ENCODE measurements at places on chromosomes 3 and 15.

DNA sequence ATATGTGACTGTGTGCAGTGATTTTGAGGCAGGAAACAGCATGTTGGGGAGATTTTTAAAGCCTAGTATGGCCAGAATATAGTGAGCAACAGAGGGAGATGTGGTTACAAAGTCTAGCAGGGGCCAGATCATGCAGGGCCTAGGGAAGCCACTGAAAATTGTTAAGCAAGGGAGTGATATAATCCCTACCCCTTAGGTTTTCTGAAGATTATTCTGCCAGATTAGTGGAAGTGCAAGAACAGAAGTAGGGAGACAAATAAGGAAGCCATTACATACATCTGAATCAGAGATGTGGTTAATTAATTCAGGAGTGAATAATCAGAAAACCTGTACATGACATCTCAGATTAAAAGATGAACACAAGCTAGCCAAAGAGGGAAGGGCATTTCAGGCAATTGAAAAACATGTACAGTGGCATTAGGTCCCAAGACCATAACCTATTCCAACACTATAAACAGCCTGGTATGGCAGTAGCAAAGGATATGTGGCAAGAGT, 54.8 kb downstream of the MSL2 start:
- no peak for DNase-seq

DNA sequence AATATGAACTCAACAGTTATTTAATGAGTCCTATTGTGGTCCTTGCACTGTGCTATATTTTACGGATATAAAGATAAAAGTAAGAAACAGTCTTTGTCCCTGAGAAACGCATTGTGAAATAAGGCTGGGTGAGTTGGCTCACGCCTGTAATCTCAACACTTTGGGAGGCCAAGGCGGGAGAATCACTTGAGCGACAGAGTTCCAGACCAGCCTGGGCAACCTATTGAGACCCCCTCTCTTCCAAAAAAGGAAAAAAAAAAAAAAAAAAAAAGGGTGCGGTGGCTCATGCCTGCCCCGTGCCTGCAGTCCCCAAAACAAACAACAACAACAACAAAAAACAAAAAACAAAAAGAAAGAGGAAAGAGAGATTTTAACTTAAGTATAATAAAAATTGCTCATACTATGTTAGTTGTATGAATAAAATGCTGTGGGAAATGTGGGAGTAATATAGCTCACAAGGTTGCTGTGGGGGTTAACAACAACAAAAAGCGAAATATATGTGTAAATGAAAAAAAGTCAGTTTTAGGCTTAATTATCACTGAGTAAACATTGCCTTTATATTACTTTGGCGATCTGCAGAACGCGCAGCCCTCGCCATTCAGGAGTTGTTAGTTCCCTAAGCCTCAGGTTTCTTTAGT, 461 bp upstream of the FNDC3B start:
- DNase-seq, result peak; percentile 20

DNA sequence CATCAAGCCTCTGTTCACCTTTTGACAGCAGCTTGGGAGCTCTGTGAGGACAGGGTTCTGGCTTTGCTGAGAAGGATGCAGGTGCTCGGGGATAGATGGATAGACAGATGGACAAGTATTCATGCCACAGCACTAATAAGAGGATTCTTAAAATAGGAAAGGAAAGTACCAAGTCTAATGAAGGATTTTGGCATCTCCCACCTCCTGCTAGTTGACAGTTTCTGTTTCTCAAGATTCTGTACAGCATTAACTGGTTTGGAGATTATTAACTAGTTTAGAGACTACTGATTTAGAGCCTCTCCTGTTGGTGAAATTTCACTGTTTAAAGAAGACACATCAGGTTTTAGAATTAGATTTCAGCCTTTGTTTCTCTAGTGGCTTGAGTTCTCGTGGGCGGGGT, 152.3 kb downstream of the CACNA1D start:
- DNase-seq, result no peak

DNA sequence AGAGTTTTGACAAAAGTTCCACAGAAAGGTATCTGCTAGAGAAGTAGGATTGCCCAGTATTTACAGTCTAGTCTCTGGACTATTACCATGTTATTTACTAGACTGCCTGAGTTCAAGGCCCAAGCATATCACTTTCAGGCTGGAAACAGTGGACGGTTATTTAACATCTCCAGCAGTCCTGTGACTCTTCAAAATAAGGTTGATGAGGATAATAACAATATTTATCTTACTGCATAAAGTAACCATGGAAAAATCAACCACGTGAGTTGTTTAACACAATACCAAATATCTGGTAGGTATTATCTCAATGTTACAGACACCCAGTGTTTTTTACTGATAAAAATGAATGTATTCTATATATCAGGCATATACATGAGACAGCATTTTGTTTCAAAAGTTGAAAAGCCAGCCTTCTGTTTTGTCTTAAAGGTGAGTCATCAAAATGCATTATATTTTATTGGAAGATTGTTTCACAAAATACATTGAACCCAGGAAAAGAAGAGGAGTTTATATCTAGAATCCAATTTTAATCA, 535.8 kb downstream of the TBL1XR1 start:
- no peak for DNase-seq

GRCh38 chr3:78857494-78858111, 910.2 kb downstream of the ROBO1 start:
- no peak for DNase-seq

- no peak for DNase-seq
Observed at GRCh38 chr3:23302271-23302670, 99.1 kb downstream of the UBE2E2 start.

DNA sequence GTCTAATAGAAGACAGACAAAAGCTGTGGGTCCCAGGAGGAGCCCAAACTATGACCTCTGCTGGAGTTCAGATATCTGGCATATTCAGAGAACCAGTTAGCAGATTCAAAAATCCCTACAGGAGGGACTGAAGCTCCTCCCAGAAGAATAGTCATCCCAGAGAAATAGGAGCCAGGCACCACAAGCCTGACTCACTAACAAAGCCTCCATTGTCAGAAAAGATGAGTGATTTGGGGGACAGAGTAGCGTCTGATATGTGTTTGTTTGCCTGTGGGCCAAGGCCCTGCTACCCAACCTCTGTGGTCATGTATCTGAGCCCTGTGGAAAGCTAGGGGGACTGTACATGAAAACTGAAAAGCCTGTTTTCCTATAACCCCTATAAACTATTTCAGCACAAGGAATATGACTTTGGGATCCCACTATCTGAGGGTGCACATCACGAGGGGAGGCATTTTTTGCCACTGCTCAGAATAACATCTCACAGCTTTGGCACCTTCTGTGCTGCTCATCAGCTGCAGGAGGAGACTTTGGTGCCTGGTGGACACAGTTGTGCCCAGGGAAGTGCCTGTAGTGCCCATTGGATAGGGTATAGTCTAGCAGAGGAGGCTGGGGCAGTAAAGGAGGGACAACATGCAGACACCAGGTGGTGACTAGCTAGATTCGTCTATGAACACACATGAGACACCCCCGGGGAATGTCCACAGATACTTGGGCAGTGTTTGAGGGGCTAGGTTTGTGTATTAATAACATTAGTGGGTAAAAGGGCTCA, 9.7 kb upstream of the LARP6 start:
- DNase-seq, result no peak

- DNase-seq, result no peak
Observed at GRCh38 chr15:70493376-70493775, 270.0 kb downstream of the UACA start.

GRCh38 chr3:112143251-112143650, 10.2 kb upstream of the GCSAM start:
- no peak for DNase-seq

DNA sequence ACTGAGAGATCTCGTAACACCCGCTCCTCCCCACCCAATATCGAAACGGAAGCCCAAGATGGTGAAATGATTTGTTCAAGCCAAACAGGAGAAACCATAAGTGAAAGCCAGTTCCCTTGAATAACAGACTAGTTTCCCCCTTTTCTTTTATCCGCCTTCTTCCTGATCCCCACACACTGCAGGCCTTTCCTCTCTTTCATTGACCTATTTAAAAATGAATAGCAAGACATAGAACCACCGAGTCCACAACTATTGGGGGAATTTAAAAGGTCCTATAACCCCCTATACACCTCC, 382 bp upstream of the COX17 start:
- DNase-seq, result no peak

- no peak for DNase-seq
Observed at GRCh38 chr3:157475921-157476414, 27.2 kb downstream of the VEPH1 start.

- DNase-seq, result peak; percentile 52
Observed at GRCh38 chr3:15064299-15064834, 748 bp downstream of the MRPS25 start.

DNA sequence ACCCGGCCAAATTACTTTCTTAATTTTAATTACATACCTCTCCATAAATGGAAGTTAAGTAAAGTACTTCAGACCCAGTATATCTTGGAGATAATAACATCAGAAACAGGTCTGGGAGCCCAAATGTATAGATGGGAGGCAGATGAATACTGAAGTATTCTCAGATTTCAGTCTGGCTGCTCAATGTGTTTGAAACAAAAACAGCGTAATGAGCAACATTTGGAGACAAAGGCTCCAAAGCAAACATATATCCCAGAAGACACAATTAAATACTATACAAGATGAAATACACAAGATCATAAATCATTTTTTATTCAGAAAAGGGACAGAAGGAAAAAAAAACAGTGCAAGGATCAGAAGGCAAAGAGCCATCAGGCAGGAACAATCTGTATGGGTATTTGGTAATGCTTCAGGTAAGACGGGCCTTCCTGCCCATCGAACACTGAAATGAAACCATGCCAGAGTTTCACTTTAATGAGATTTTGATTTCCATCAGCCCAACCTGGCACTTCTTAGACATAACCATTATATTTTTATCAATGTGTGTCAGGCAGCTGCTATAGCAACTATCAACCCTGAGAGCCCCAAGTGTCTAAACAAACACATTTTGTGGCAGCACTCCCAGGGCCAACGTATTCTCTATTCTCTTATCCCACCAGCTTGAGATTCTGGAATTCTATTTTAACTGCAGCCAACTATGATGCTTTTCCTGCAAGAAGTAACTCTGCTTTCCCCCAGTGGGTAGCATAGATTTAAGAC, 210.8 kb downstream of the STT3B start:
- peak; percentile 54 for DNase-seq

- DNase-seq, result no peak
Observed at GRCh38 chr15:83652626-83653204, 1.2 kb upstream of the ADAMTSL3 start.

DNA sequence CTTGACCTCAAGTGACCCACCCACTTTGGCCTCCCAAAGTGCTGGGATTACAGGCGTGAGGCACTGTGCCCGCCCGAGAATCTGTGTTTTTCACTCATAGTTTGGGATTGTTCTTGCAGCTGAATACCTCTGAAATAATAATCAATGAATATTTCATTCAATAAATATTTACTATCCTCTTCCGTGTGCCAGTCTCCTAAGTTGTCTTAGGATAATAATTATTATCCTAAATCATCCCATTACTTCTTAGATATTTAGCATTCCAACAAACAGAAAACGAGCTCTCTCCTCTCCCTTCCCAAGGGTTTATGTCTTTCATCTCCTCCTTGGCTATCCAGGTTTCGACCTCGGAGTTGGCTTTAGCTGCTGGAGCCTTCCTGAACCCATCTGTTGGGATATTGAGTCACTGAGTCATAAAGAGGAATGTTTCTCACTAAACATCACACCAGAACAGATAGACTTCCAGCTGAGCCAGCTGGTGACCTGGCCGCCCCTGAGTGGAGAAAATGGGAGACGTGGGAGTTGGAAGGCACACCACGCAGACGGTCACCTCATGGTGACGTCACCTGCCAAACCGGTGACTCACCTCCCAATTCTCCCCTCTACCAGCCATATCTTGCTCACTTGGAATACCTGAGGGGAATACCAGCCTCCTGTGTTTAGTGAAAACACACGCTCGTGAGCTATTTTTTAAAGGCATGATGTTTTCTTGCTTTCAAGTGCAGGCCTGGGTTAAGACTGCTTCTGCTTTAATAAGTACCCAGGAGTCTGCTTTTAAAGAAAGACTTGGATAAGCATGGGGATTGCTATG, 43.9 kb downstream of the BHLHE40 start:
- no peak for DNase-seq

DNA sequence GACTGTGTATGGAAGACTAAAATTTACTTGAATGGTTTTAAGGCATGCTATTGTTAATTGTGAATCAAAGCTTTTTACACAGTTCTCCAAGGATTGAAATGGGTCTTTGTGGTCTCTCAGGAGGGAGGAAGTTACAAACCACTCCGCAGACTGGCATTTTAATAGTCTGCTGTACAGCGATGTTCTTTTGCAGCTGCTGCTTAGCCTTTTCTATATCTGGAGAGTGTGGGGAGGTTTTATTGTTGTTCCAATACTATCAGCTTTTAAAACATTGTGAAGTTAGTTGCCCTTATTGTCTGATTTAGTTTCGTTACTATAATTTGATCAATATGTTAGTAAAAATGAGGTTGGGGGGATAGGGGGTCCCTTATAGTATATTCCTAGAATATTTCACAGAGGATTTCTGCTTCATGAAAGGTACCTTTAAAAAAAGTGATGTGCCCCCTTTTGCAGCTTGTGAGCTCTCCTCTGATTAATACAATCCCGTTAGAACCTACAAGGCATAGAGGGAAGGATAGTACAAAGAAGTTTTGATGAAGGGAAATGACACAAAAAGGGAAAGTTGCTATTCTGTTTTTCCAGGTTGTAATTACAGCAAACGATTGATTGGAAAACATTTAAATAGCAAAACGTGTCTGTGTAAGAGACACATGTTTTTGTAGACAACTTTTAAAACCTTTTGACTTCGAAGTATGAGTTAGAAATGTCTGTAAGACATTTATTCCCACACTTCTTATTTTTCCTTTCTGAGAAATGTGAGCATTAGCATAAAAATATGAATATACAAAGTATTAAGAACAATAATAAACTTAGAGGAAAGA, 158.3 kb upstream of the CGNL1 start:
- DNase-seq, result peak; percentile 62

- DNase-seq, result no peak
Observed at GRCh38 chr15:84828086-84828908, 11.1 kb downstream of the ALPK3 start.

DNA sequence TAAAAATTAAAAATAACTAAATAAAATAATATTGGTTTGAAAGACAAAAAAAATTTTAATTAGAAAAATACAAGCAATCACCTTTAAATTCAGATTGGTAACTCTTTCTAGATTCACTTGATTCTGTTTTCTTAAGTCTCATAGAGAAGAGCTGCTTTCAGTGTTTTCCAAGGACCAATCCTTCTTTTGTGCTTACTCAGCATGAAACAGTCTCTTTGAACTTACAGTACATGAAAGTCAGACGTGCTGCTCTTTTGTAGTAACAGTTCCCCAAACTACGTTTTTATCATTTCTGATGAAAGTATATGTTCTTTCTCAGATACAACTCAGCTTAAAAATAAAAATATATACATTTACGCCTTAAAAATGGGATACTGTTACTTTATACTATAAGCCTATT, 171.9 kb upstream of the CCDC54 start:
- DNase-seq, result no peak

DNA sequence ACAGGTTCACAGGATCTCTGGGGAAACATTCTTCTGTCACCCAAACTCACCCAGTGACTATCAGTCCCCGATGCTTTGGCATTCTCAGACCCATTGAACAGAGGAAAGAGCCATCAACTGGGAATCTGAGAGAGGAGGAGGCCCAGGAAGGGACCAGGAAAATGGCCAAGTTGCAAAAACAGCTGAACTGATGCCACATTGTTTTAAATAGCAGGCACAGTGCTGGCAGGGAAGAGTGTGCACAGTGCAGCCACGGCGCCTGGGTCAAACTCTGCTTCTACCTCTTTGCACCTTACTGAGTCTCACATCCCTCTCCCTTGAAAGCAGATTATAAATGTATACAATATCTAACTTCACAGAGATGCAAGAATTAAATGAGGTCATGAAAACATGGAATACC, 66.4 kb downstream of the SRGAP3 start:
- no peak for DNase-seq
